ENCODE measurements at places on chromosomes 2 and 18.

DNA sequence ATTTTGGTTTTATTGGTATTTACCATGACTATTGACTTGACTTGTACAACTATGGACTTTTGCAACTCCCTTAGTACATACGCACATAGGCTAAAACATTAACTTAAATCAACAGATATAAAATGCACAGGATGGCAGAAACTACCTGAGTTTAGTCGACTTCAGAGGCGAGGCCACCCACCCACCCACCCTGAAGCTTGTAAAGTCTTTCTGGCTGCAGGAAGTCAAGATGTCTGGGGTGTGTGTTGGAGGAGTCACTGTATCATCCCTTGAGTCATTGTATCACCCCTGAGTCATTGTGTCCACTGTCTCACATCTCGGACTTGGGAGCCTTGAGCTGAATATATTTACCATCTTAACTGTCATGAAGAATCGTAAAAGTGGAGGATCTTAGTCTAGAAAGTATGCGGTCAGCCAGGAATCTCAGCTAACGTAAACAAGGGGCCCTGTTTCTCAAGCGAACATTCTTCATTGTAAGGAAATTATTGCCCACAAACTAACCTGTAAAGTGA lies 140.0 kb upstream of the ST6GAL2 start:
- no peak for DNase-seq

GRCh38 chr2:26743852-26744251 lies 20.2 kb upstream of the SLC35F6 start:
- DNase-seq = no peak

DNA sequence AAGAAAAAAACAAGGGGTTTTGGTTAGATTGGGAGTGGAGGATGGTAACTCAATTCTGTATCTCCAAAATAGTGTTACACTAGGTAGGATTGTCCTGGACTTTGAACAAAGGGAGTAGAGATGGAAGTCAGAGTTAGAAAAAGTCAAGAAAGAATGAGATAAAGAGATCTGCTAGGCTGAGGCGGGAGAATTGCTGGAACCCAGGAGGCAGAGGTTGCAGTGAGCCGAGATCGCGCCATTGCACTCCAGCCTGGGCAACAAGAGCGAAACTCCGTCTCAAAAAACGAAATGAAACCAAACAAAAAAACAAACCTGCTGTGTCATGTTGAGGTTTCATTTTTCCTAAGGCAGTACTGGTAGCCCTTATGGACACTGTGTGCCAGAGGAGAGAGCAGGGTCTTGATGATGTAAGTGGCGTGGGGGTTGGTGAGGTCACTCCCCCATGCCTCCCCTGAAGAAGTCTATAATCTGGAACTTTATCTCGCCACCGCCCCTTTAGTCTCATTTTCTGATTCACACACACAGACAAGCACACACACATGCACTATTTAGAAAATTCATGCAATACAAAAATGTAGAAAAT lies 10.5 kb downstream of the DRC1 start:
- DNase-seq = no peak

DNA sequence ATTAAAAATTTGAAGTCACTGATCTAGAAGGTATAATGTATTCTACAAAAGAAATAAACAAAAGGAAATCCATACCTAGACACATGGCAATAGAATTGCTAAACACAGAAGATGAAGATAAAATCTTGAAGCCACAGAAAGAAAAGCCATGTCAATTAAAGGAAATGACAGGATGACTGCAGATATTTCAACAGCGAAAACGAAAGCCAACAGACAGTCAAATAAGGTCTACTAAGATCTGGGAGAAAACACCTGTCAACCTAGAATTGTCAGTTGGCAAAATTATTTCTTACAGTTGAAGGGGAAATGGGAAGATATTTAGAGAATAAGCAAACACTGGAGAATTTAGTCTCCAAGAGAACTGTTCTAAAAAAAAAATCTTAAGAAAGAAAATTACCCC lies 39.2 kb downstream of the NETO1 start:
- DNase-seq = no peak

GRCh38 chr18:66119347-66119746 lies 368.5 kb downstream of the CDH7 start:
- no peak for DNase-seq

DNA sequence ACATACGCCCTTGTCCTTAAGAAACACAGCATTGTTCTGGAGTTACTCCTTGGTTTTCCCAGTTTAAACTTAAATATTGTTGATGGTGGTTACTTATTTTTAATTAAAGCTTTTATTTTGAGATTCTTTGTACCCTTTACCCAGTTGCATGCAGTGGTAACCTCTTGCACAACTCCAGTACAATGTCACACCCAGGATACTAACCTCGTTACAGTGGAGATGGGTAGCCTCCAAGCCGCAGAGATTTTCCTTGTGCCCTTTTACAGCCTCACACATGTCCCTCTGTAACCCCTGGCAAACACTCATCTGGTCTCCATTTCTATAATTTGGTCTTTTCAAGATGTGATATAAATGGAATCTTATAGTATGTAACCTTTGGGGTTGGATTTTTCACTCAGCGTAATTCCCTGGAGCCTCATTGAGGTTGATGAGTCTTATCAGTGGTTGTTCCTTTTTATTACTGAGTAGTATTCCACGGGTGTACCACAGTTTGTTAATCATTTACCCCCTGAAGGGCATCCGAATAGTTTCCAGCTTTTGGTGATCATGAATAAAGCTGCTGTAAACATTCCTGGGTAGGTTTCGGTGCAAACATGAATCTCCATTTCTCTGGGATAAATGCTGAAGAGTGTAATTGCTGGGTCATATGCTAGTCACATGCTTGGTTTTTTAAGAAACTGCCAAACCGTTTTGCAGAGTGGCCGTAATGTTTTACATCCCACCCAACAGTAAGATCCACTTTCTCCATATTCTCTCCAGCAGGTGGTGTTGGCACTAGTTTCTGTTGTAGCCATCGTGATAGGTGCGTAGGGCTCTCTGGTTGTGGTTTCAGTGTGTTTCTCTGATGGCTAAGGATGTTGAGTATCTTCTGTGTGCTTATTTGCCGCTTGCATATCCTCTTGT lies 68.6 kb downstream of the DGKD start:
- DNase-seq = no peak

- DNase-seq = no peak
These were observed 5.4 kb downstream of the SS18 start for GRCh38 chr18:26085056-26085455.

DNA sequence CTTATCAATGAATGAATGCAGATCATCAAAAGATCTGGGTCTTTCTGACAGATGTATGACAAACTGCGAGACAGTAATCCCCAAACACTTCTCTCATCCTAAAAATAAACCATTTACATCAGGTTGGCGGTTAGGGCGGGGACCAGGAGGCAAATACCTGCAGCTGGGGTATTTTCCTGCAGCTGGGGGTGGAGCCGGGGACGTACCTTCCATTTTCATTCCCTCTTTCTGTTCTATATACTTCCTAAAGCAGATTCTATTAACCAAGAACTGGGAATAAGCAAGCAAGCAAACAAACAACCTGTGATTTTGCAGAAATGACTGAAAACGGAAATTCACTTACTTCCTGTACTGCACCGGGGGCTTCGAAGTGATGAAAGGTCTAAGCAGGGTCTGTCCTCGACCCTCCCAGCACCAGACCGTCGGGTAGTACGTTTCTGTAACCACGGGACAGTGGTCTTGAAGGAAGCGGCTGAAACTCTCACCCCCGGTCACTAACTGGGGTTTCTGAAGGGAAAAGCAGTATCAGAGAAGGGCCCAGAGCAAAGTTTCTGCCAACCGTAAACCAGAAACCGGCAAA lies 1.2 kb downstream of the ABHD3 start:
- no peak for DNase-seq

DNA sequence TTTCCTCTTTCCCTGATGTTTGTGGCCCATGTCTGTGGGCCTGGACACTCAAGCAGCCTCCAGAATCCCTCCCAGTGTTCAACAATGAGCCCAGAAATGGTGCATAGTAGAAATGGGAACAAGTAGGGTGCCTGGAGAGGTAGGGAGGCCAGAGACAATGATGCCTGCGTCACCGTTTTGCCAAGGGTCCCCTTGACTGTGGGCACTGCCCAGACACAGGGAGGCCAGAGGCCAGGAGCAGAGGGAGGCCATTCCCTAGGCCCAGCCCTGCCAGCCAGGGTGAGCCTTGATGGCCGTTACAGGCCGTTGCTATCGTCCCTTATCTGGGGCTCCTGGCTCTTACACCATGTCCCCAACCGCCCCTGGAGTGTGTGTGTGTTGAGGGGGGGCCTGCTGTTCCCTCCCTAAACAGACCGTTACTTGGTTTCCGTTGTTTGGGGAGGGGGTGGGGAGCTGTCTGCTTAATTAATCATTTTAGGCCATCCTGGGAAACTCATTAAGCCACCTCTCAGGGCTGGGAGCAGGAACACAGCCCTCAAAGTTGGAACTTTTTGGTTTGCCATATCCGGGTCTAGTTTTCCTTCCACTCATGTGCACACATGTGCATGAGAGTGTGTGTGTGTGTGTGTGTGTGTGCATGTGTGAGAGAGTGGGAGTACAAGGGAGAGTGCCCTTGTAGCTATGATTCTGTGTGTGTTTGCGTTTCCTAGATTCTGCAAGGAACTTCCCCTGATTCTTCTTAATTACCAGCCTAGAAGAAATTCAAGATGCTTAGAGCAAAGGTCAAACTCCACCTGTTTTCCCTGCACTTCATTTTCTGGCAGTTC lies 135.2 kb upstream of the HAAO start:
- DNase-seq = no peak

- DNase-seq = no peak
These were observed 238.6 kb downstream of the ZNF385B start for GRCh38 chr2:179622635-179623300.

DNA sequence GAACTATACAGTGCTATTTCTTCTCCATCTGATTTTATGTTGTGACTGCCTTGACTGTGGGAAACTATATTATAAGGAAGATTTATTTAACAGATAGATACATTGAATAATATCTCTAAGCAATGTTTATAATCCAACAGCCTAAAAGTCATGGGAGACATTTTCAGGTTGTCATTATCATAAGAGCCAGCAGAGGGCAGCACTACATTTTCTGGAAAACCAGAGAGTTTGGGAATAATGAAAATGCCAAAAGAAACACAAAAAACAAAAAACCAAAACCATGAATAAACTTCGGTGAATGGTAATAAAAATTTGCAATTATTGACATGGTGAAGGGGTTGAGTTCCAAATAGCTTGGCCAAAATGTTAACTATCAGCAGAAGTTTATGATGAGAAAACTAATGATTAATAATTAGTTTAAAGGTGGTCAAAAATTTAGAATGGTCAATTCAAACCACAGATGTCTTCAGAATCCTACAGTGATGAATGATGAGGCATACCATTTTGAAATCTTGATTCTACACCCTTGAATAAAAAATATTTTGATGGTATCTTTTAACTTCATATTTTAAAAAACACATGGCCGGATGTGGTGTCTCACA lies 4.7 kb downstream of the EEF1B2 start:
- no peak for DNase-seq

DNA sequence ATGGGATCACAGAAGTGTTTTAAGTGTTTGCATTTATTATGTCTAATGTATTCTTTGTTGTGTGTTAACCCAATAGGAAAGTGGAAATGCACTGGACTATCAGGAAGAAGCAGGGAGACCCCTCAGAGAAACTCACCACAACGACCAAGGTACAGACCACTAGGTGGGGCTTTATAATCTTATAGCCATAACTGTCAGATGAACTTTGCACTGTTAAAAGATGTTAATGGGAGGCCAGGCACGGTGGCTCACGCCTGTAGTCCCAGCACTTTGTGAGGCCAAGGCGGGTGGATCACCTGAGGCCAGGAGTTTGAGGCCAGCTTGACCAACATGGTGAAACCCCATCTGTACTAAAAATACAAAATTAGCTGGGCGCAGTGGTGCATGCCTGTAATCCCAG lies 73.2 kb downstream of the SUMO1 start:
- no peak for DNase-seq

DNA sequence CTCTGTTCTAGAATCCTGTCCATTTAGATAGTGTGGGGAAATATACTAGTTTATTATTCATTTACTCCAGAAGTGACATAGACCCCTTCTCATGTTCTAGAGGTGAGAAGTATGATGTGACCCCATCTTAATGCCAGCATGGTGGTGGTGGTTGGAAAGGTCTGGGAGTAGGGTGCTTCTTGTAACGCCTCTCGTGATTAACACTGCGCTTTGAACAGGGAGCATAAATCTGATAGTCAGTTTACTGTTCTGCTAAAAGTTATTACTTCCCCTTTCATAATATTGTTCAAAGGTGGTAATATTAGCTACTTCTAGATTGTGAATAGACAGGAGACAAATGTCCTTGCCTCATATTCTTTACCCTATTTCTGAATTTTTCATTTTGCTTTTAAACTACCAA lies 35.6 kb downstream of the EHBP1 start:
- no peak for DNase-seq

- DNase-seq = peak; percentile 15
These were observed 2.8 kb upstream of the MXD1 start for GRCh38 chr2:69911985-69912563.

- DNase-seq = no peak
These were observed 225.4 kb downstream of the FAM210A start for GRCh38 chr18:13500869-13501542.
